WTC11 (cell line): ENCODE measurements at places on chromosomes 1 and 21.

DNA sequence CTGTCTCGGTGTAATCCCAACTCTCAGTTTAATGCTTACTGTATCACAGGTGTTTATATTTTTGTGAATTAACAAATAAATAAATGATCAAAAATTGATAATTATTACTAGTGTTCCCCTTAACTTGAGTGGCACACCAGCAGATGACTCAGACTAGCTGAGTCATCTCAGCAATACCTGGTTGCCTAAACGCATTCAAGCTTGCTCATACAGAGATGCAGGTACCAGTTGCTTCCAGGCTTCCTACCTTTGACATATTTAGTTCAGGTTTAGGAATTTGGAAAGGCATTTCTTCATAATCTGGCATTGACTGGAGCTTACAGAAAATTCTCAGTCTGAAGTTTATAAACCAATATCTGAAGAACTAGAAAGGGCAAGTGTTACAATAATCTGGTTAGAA is 78.9 kb upstream of the LMO4 start:
- DNase-seq: no peak

DNA sequence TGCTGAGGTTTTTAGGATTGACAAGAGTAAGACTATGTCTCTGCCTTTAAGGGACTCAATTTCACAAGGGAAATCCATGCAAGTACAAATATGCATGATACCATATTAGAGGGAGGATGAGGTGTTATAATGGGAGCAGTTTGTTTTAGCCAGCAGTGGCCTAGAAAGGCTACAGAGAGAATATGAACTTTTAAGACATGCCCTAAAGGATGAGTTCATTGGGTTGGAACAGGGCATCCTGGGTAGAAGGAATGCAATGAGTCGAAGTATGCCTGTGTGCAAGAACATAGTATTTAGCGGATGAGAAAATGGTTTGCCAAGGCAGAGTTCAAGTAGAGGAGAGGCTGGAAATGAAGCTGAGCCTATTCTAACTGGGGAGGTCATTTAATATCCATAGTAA is 32.6 kb upstream of the LEPR start:
- DNase-seq: no peak

GRCh38 chr1:215005656-215006345 is 76.7 kb upstream of the KCNK2 start:
- DNase-seq: no peak

DNA sequence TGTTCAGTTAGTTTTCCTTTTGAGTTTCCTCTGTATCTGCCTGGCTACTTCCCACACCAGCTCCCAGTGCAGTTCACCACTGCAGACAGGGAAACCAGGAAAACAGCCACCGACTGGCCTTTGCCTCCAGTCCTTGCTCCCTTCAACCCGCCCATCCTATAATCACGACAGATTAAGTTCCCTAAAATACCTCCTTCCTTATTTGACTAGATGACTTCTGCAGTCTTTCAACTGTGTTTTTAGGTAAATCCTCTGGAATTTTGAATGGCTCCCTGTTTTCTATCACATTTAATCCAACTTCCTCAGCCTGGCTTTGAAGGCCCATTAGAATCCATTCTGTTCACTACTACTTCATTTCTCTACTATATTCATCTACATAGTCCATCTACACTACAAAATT is 37.6 kb downstream of the BEND5 start:
- no peak for DNase-seq

- no peak for DNase-seq
These were observed 187.3 kb downstream of the AK5 start for GRCh38 chr1:77468949-77469710.

- no peak for DNase-seq
These were observed 728.6 kb upstream of the ADGRL2 start for GRCh38 chr1:81071969-81072753.

GRCh38 chr1:154791292-154792166 is 78.6 kb downstream of the KCNN3 start:
- no peak for DNase-seq

- no peak for DNase-seq
These were observed 22.2 kb downstream of the SGIP1 start for GRCh38 chr1:66556161-66556611.

GRCh38 chr1:229064320-229065168 is 206.4 kb upstream of the RAB4A start:
- DNase-seq: no peak

GRCh38 chr1:97903626-97904025 is 17.2 kb downstream of the DPYD start:
- DNase-seq: no peak

GRCh38 chr1:205072286-205072685 is 12.0 kb downstream of the TMEM81 start:
- no peak for DNase-seq

- no peak for DNase-seq
These were observed 113.6 kb downstream of the UCHL5 start for GRCh38 chr1:192945390-192946130.

DNA sequence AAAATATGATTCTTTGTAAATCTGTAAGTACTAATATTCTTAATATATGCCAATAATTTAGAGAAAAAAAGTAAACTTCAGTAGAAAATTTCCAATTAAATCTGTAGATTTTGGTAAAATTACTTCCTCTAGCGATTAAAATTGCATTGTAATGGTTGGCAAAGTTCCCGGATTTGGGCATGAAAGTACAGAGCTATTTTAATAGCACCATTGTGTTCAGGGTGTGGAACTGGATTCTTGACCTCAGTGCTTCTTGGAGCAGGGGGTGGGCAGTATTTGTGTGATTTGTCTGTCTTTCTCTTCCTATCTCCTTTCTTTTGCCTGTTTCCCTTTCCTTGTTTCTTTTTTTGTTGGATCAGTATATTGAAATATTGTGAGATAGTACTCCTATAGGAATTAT is 72.1 kb downstream of the DNM3 start:
- no peak for DNase-seq

- DNase-seq: no peak
These were observed 18.7 kb downstream of the AK4 start for GRCh38 chr1:65166572-65167305.

DNA sequence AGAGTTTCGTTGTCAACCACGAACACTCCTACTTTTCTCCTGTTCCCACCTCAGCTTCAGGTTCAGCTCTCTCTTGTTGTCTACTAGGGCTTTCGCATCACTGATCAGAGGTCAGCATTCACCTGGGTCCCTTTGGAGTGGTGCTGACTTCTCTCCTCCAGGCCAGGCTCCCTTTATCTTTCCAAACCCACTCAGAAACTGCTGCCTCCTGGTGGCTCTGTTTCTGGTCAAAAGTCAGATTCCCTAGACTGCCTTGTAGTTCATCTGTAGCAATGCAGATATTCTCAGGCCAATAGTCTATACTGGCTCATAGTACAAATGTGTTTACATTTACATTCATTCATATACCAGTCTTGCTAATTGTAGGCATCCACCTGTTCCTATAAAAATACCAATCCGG is 6.4 kb upstream of the ERI3 start:
- no peak for DNase-seq

DNA sequence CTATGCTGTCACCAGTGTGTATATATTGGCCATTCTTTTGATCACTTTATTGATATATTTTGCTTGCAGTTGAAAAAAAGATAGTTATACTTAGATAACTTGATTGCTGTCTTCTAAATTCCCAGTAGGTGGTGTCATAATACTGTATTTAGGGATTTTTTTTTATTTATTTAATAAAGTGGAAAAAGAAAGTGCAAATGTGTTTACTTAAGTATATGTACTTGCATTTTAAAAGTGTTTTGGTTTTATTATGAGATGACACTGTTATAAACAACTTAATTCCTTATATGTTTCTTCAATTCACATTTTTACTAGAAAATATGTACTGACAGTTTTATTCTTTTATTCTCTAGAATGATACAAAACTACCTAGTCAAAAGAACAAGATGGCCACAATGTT is 164.8 kb downstream of the USP25 start:
- no peak for DNase-seq

- no peak for DNase-seq
These were observed 45.1 kb downstream of the CAPN8 start for GRCh38 chr1:223620297-223620897.

DNA sequence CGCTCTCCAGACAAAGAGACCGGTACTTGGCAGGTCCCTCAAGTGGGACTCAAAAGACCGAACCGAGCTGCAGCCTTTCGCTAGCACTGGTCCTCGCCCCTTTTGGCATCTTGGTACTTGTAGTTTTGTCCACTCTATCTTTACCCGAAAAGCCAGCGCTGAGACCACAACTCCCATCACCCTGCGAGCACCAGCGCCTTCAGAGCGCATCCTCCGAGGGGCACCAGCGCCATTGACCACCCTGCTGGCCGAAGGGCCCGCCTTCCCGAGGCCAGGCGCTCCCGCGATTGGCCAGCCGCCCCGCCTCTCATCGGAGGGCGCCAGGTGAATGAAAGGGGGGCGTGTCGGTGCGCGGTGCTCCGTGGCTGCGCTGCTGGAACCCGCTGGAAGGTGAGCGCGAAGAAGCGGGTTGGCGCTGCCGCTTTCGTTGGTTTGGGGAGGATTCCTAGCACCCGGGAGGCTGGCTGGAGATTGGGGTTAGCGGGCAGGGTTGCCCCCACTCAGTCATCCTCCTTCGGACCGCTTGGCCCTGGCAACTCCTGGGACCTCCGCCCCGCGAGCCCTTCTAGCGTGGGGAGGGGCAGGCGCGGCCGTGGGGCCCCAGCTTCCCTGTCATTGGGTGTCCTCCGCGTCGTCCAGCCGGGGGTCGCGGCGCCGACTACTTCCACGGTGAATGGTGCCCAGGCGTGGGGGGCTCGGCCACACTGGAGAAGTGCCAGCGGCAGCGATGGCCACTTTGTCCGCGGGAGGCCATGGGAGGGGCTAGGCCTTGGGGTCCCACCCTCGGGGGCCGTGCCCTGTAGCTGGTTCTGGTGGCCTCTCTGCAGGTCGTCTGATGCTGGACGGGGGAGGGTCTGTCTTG is at the start of gene ZBTB8B:
ZBTB8B (plus strand) TSS at position 357 of the 862 bp plus-strand sequence. CDS start 5,553 bp downstream, outside the sequence.
- peak; percentile 98 for DNase-seq

GRCh38 chr1:226762988-226763904 is 24.2 kb upstream of the ITPKB start:
- no peak for DNase-seq

DNA sequence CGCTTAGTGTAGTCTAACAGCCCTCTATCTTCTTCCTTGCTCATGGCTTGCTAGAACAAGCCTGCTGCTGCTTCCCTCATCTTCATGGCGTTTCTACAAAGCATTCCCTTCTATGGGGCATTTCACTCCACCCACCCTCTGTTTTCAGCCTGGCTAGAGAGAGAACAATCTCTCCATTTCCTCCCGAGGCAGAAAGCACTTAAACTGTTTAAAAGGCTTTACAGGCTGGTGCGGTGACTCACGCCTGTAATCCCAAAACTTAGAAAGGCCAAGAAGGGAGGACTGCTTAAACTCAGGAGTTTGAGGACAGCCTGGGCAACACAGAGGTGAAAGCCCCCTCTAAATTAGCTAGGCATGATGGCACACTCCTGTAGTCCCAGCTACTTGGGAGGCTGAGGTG is 17.8 kb downstream of the ORC1 start:
- DNase-seq: no peak

GRCh38 chr1:212021563-212021962 is 13.8 kb downstream of the INTS7 start:
- DNase-seq: no peak

DNA sequence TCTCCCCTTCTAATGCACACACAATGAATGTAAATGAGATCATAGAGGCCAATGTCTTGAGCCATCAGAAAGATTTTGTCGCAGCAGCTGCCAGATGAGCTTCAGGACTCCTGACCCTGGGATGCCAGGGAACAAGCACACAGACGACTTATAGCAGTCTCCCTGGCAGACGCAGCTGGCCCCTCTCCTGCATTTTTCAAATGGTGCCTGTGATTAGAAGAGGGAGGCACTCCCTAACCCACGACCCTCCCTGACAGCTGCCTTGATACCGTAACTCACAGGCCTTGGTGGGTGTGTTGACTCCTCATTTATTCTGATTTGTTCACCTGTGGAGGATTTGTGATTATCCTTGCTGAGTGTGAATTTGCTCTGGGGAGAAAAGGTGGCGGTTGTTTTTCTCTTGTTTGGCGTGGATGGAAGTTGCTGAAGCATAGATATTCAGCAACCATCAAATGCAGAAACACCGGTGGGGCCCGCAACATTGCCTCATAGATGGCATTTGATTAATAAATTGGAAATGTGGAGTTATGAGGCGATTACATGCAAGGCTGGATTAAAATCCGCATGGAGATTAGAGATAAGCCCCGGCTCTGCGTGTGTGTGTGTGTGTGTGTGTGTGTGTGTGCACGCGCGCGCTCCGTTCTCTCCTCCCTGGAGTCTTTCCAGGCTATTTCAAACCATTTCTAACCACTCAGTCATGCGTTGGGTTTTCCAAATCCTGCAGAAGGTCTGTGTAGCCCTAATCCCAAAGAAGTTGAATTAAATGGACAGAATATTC is 2.1 kb upstream of the RD3 start:
- DNase-seq: no peak

GRCh38 chr1:51518033-51518585 is 957 bp downstream of the EPS15 start:
- DNase-seq: peak; percentile 32

DNA sequence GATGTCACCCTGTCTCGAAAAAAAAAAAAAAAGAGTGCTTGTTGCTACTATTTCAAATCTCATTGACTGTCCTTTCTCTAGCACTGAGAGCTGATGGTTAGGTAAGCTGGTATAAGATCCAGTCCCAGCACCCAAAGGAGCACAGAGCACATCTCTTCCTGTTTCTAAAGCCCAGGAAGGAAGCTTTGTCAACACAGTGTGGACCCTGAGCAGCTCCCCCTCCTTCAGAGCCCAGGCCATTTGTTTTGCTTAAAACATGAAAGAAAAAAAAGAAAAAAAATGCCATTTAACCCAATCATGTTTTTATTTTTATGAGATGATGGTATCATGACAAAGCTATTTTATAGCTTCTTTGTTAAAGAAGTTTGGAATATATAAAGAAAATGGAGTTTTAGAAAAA is 184.1 kb upstream of the DUSP10 start:
- no peak for DNase-seq

DNA sequence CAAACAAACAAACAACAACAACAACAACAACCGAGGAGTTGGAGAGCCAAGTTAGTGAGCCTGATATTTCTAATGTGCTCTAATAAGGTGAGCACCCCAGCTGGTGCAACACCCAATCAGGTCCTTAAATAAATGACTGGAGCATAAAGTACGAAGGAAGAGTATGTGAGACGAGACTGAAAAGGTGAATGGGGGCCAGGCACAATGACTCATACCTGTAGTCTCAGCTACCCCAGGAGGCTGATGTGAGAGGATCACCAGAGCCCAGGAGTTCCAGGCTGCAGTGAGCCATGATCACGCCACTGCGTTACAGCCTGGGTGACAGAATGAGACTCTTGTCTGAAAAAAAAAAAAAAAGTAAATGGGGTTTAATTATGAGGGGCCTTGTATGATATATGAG is 152.0 kb upstream of the ZRANB2 start:
- DNase-seq: no peak

GRCh38 chr21:39317134-39318090 is 4.0 kb upstream of the BRWD1 start:
- DNase-seq: no peak
